ENCODE measurements at places on chromosomes 12 and 14.

GRCh38 chr14:86712176-86712575, 1182.2 kb downstream of the FLRT2 start:
- DNase-seq, result peak; percentile 12

DNA sequence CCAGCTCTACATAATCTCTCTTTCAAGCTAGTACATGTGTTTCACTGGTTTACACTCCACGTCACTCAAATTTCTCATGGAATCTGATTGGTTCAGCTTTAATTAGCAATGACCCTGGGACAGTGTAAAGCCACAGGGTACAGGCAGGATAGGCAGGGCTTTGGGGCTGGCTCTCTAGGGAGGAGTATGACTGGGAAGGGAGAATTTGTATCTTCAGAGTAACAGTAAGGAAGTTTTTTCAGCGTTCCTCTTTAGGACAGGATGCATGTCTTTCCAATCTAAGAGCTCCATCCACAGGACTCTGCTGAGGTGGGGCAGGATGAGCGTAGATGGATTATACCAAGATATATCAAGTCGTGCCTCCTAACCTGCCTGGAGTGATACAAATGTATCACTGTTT, 112.0 kb upstream of the CLEC14A start:
- DNase-seq, result no peak

GRCh38 chr12:109868182-109869051, 11.9 kb downstream of the GLTP start:
- no peak for DNase-seq

- DNase-seq, result no peak
These were observed 10.3 kb upstream of the ISM2 start for GRCh38 chr14:77508876-77509275.

DNA sequence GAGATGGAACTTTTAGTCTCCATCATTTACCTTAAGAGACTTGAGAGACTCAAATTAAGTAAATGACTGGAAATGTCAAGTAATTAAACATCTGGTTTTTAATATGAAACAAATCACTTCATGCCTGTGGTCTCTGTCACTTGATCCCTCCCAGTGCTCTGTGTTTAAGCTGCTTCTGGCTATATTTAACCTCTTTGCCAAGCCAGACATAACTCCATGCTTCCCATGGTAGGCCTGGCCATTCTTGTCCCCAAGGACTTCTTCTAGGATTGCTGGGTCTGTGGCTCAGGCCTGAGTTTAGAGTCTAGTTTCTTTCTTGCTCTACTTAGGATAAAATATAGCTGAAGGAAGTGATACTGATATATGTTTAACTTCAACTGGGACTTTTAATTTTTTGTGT, 1013.6 kb downstream of the FLRT2 start:
- peak; percentile 71 for DNase-seq

- no peak for DNase-seq
These were observed 1.3 kb upstream of the OR4M1 start for GRCh38 chr14:19771895-19772430.

- no peak for DNase-seq
These were observed 35.2 kb downstream of the CRY1 start for GRCh38 chr12:107058190-107058589.

DNA sequence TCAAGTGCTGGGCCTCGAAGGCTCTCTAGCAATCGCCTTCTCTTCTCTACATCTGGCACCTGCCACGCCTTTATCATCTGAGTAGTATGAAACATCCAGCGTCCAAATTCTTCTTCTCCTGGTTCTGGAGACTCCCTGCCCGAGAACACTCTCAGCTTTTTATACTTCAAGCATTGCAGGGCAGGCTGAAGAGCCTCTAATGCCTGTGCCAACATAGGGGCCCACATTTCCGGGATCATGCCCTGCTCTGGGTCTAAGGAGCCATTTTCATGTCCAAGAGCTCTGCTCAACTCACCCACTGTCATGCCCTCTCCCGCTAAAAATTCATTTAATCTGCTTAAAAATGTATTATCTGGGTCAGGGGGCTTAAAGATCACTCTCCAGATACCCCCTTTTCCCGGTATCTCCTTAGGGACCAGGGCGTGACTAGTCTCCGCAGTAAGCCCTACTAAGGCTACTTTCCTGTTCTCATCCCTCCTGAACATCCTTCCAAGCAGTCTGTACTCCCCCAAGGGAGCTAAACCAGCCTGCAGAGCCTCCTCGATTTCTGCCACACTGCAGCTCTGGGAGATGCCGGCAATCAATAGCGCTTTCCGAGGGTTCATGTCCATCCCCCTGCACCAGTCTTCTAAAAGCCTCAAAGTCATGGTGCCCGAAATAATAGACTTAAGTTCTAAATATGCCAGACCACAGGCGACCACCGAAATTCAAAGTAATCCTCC, 940 bp downstream of the MOAP1 start:
- DNase-seq, result no peak

DNA sequence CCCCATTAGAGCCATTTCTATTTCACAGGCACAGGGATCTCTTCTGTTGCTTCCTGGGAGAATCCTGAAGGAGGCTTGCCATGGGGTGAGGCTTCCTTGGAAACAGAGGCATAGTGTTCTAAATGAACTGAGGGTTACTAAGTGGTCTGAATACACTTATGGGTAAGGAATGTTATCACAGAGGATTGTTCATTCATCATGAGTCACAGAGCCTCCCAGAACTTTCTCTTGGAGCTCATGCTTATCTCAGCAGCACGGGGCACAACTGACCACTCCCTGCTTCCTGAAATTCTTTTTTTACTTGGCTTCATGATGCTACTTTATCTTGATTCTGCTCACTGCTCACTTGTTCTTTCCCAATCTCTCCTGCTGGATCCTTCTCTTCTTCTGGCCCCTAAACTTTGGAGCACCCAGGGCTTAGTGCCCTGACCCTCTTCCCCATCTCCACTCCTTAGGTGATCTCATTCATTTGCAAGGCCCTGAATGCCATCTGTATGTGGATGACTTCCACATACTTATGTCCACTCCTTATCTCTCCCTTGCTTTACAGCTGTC, 57.9 kb downstream of the ANO6 start:
- peak; percentile 92 for DNase-seq

DNA sequence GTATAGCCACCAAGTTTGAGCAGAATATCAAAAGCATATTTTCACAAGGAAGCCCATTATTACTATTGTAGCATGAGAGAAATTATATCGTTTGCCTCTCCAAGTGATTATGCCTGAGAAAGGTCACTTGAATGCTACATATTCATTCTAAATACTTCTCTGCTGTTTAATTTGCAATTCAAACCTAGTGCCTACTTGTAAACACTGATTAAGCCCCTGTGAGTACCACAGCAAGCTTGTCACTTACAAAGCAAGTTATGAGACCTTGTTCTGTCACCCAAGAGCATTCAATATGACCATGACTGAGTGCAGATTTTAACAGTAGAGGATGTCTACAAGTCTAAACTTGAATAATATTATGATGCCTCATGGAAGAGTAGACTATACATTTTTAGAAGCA, 124.7 kb upstream of the SSTR1 start:
- no peak for DNase-seq

- peak; percentile 45 for DNase-seq
These were observed 47.9 kb upstream of the PLEKHG7 start for GRCh38 chr12:92654929-92655328.

- DNase-seq, result peak; percentile 24
These were observed 15.0 kb downstream of the CCDC85C start for GRCh38 chr14:99589031-99589441.

DNA sequence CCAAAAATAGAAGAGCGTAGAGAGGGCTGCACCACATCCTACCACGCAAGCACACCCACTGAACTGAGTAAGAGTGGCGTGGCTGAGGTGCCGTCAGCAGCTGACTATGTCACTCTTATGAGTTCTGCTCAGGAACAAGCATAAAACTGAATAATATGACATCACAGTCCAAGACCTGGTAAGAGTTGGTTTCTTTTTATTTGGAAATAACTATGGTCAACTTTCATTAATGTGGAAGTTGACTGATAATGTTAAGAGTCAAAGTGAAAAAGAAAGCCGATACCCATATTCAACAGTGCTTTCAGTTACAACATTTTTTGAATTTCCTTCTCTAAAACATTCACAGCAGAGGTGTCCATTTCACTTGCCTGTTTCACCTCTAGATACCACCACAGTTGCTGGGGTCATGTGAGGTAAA, 44.6 kb downstream of the GNS start:
- no peak for DNase-seq

- DNase-seq, result peak; percentile 23
These were observed 280.0 kb upstream of the CRY1 start for GRCh38 chr12:107373238-107373809.

DNA sequence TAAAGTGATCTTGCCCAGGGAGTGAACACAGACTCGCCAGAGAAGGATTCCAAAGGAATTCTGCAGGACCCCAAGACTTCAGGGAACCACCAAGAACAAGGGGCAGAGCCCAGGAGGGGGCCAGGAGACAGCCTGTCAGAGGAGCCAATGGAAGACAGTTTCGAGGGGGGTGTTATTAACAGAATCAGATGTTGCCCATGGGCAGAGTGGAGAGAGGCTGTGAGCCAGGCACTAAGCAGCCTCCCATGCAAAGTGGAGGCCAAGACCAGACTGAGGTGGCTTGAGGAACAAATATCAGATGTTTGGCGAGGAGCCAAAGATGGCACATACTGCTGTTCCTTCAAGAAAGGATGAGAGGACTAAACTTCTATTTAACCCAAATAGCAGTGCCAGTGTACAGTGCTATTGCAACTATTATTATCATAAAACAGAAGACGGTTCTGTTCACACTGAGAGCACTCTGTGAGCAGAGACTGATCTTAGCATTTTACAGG, 12.6 kb downstream of the APPL2 start:
- DNase-seq, result no peak

- no peak for DNase-seq
These were observed 8.6 kb upstream of the NXPH4 start for GRCh38 chr12:57207731-57208630.

DNA sequence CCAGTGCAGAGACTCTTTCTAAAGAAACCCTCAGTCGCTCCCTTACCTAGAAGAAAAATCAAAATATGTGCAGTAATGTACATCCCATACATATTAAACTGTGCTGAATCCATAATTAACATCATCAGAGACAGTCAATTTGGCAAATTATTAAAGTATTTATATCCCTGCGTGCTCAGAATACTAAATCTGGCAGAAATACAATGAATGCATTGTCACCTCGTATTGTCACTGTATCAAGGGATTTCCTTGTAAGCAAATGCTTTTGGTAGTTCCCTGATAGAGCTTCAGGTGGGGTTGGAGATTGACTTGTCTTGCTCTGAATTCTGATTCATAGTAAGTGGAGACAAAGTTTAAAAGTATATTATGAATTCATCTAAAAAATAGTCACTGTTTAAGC, 319.1 kb downstream of the PPFIA2 start:
- no peak for DNase-seq

DNA sequence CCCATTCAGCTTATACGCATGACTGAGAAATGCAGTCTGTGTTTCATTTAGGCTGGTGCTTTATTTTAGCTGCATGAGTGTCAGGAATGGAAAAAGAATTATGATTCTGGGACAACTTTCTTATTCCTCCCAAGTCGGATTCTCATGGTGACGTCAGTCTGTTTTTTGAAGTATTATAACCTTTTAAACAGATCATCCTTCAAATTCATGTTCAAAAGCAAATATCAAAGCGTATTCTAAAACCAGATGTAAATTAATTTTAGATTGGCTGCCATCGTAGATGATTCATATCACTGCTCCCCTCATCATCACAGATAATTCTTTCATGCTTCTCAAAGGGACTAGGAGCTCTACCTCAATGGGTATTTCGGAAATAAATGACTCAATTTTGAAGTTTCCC, 15.0 kb downstream of the FNTB start:
- peak; percentile 62 for DNase-seq

DNA sequence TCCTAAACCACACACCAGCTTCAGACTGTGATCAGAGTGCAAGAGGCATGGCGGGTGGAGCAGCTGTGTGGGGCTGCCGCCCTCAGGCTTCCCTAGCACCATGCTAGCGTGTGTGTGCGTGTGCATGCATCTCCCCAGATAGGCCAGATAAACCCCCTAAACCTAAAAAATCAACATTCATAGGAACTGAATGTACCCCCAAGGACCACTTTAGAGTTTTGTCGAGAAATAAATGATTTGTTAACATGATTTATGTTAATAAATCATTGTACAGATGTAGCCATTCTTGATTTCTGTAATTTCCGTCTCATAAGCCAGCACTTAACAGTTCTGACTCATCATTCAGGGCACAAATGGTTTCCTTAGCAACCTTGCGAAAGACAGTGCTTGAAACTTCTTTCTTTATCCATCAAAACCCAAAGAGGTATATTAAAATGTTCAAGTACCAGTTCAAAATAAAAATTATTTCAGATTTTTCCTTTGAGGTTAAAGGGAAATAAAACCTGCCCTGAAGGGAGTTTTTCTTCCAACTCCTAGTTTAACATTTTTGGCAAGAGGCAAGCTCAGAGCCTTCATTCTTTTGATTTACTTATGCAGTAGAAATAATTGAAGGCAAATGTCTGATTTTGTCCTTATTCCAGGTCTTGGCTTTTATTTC, 206.2 kb upstream of the RGS6 start:
- peak; percentile 90 for DNase-seq

DNA sequence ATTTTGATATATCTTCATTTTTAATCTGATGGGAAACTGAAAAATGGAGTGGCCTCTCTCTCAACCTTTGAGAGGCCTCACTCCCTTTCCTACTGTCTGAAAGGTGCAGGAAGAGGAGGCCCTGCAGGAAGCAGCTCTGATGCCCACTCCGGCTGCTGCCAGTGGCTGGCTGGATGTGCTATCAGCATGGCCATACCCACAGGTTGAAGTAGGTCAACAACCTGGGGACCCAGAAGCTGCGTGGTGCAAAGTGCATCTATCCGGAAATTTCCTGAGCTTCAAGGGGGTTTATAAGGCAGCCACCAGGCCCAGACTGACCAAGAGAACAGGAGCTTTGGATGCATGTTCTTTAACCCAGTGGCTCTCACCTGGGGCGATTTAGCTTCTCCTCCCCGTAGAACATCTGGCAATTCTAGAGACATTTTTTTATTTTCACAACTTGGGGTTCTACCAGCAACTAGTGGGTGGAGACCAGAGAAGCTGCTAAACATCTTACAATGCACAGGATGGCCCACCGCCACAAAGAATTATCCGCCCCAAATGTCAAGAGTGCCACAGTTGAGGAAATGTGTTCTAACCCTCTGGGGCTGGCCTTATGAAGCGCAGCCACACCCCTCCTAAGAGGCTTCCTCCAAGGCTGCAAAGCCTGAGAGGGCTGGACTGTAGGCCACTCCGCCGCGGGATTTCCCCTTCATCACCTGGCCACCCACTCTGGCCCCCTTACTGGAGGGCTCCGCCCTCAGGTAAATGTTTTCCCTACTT, 8.2 kb upstream of the BATF start:
- DNase-seq, result no peak
